ENCODE measurements at places on chromosomes 7 and 10.

GRCh38 chr10:75432176-75432575 lies 752 bp downstream of the LRMDA start:
- DNase-seq: no peak

- DNase-seq: no peak
These were observed 1.1 kb upstream of the TRIP6 start for GRCh38 chr7:100865938-100866728.

GRCh38 chr10:113128450-113129070 lies 178.5 kb downstream of the TCF7L2 start:
- DNase-seq: no peak

- DNase-seq: no peak
These were observed 28.5 kb upstream of the LOXL4 start for GRCh38 chr10:98296524-98296923.

DNA sequence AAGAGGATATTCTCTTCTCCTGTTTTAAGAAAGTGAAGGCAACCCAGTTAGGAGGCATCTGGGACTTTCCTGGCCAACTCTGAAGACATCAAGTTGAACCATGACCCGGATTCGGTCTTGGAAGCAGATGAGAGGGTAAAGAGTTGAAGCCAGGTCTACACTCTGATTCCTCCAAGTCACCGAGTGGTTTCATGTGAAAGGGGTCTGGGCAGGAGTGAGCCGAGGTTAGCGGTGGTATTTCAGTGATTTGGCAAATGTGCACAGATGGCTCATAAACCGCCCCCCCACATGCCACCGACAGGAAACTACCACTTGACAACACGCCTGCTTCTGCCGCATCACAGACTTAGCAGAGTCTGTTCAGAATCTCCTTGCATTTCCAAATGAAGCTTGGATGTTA lies 11.4 kb upstream of the REPIN1 start:
- no peak for DNase-seq

DNA sequence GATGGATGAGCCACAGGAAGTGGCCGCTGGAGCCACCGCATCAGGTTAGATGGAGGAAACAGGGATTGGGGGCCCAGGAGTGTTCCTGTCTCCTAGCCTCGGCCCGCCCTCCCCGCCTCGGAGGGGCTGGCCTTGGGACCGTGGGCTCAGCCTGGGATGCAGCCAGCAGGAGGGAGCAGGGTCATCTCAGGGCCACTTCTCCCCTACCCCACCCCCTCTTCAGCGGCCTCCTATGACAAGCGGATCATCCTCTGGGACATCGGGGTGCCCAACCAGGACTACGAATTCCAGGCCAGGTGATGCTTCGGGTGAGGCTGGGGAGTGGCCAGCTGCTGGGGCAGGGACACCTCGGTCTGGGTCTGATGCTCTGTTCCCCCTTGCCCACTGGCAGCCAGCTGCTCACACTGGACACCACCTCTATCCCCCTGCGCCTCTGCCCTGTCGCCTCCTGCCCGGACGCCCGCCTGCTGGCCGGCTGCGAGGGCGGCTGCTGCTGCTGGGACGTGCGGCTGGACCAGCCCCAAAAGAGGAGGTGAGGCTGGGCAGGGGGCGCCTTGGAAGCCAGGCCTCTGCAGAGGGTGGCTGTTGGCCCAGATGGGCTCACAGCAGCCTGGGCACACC lies 4.7 kb downstream of the LRWD1 start:
- no peak for DNase-seq

GRCh38 chr7:100694098-100694745 lies at the start of gene GIGYF1:
Gene GIGYF1, minus strand, starts transcription at chr7:100694250. Its CDS starts 6,012 bp downstream, at chr7:100688238.
- no peak for DNase-seq

DNA sequence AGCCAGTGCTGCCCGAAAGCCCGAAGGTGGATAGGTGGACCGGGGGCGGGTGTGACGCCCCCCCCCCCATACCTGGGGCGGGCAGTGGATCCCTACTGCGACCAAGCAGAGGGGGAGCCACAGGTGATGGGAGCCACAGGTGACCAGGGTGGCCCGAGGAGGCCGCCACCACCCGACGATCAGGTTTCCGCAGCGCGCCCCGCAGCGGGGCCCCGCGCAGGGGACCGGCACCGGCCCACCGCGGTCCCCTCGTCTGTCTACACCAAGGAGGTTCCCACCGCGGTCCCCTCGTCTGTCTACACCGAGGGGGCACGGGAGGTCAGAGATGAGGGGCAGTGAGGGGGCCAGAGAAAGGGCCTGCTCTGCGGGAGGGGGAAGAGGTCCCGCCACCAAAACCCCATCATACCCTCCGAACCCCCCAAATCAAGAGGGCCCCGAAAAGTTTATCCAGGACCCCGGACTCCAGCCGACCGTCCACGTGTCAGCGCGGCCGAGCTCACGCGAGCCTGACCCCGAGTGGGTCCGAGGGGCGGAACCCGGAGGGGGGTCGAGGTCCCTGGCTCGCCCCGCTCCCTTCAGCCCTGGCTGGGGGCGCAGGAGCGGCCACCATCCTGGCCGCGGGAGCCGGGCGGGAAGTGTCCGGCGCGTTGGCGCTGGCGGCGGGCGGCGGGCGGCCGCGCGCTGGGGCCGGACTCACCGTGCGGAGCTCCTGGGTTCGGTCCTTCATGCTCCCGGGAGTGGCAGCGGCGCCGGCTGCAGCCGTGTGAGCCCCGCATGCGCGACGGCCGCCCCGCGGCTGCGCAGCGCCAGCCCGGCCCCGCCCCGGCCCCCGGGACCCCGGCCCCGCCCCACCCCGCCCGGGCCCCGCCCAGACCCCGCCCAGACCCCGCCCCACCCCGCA lies at the start of gene STX1A:
Gene STX1A (minus strand): TSS at position 765 of the 901 bp plus-strand sequence. CDS start 38 bp downstream, at position 727.
- no peak for DNase-seq

- no peak for DNase-seq
These were observed 745 bp downstream of the DAGLB start for GRCh38 chr7:6446838-6447580.

DNA sequence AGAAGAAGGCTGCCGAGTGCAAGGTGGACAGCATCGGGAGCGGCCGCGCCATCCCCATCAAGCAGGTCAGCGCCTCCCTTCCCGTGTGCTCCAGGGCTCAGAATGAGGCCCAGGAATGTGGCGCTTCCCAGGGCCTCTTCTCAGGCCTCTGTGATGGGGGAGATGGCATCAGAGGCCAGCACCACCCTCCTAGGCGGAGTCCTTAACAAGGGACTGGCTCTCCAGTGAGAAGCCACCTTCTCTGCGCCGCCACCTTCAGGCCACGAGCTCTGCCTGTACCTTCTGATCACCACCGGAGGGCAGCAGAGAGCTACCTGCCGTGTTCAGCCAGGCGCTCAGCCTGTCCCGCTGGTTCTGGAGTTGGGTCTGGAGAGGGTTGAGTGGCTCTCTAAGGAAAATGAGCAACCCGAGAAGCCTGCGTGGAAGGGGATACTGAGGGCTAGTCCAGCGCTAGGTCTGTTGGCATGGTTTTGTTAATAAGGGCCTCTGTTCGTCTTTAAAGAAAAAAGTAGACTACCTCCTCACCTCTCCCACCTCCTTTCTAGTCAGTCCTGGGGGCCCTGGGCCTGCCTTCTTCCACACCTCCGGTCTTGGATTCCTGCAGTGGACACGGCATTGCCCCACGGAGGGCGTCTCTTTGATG lies 37.7 kb downstream of the AGAP3 start:
- no peak for DNase-seq

DNA sequence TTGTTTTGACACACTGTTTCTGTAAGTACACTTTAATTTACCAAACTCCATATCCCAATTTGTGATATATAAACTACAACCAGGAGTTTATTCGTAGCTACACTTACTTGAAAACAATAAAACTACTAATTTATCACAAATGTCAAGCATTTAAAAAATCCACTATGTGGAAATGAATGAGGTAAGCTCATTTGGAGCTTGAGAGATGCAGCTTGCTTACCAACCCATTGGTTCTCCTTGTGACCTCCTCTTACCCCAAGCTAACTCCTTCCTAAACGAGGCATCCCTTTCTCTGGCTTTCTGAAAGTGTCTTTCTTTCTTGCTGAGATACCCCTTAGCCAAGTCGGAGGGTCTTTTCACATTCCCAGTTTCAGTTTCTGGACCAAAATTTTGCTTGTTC lies 2.5 kb downstream of the OR6V1 start:
- no peak for DNase-seq

DNA sequence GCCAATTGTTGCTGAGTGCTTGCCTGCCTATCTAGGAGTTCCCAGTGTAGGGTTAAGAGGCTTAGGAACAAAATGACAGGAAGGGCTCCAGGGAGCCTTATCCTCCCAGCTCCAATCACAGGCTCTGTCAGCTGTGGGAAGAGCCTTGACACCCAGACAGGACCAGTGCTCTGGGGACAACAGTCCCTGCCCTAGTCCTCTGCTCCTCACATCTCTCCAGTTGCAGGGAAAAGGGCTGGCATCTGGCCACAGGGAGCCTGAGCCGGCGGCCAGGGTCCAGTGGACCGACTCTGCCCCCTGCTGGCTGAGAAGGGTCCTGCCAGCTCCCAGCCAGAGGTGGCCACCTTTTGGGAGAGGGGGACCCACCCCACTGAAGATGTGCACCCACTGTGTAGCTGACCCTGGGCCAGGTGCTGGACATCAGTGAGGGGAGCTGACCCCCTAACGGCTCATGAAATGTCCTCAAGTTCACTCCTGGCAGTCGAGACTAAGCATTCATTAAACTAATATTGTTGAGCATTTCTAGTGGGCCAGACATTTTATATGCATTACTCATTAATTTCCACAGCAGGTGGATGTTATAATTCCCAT lies 17.6 kb downstream of the DNAJB12 start:
- no peak for DNase-seq

DNA sequence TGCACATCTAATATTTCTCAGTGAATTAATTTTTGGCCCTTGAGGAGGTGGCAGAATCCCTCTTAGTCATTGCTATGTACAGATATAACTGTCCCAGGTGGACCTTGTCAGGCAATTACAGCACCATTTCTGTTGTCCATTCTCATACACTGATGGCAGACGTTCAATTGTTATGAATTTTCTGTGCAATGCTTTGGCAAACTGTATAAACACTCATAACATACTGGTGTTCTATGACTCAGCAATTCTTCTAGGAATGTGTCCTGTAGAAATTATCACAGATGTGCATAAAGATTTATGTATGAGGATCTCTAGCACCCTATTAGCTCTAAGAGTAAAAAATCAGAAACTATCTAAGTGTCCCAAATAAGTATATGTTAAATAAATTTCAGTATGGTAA lies 80.8 kb downstream of the DNAJB9 start:
- DNase-seq: no peak

- no peak for DNase-seq
These were observed 27.1 kb downstream of the CDHR3 start for GRCh38 chr7:105990141-105990540.

- no peak for DNase-seq
These were observed 254.8 kb upstream of the CTBP2 start for GRCh38 chr10:125415006-125415633.

GRCh38 chr7:127885222-127885772 lies 145.9 kb downstream of the LRRC4 start:
- DNase-seq: no peak

DNA sequence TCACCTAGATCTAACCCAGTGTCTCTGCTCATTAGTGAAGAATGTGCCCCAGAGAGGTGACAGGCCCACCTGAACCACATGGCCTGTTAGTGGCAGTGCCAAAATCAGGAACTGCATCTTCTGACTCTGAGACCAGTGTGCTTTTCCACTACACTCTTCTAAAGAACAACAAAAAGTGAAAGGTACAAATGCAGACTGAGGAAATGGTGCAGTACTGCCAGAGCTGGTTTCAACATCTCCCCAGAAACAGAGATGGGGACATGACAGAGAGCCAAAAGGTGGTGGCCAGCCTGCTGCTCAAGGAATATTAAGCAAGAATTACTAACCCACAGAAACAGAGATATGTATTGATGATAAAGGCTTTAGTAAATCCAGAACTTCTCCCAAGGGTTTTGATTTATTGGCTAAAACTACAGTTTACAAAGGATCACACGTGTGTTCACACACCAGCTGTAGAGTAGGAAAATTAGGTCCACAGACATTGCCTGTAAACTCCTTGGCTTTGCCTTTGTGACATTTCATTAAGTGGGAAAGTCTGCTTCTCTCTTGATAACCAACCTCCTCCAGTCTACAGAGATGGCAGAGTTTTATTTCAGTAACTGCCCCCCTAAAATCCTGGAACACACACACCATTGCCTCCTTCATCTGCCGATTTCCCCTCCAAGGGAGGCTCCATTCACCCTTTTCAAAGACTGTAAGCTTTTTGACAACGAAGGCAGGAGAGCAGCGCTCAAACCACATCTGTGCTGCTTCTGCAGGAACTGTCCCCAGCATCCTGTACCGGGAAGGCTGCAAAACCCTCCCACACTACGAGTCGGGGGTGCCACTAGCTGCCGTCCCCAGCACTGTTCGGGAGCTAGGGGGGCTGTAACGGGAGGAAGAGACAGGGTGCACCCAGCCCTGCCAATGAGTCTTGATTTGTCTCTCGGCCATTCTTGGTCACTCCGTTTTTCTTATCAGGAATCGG lies 29.8 kb downstream of the GSDME start:
- DNase-seq: no peak

- no peak for DNase-seq
These were observed 8.8 kb downstream of the TM9SF3 start for GRCh38 chr10:96578022-96578421.

GRCh38 chr10:103859161-103860086 lies 4.0 kb upstream of the SH3PXD2A start:
- no peak for DNase-seq

- no peak for DNase-seq
These were observed 122.5 kb upstream of the SEM1 start for GRCh38 chr7:96832092-96832662.

GRCh38 chr10:6543431-6544005 lies 36.6 kb downstream of the PRKCQ start:
- no peak for DNase-seq

GRCh38 chr10:62681211-62681940 lies 123.1 kb upstream of the ADO start:
- DNase-seq: no peak

DNA sequence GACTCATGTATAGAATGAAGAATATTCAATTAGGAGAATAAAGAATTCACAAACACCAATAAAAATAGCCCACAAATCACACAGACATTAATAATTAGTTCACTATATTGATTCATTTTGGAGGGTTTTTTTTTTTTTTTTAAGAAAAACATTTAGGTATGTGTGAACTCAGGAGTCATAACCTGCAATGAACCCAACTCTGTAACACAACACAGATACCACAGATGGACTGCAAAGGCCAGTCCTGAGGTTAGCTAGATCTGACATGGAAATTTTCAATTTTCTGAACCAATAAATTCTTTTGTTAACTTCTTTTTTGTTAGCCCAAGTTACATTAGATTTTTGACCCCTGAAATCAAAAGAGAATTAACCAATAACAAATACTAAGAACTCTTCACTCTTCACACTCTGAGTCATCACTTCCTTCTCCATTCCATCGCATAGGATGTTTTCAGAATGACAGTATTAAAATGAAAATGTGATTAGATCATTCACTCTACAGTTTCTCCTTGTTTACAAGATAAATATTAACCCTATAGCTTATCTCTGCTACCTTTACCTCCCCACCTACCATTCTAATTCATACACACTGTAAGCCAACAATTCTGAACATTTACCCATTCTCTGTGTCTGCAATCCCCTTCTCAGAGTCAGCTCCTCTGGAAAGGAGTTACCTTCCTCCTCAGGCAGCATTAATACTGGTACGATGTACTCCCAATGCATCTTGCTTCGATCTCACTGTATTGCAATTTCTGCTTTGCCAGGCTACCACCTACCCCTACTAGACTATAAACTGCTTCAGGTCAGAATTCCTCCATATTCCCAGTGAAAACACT lies 141.5 kb downstream of the LRRN3 start:
- DNase-seq: no peak
